Stimulated activated CD4-positive, alpha-beta T cell treated with anti-CD3 and anti-CD28 coated beads, Interleukin-4, amount 100 ng/mL, for 24 hours (primary cell): ENCODE measurements at places on chromosomes 3 and 15.

DNA sequence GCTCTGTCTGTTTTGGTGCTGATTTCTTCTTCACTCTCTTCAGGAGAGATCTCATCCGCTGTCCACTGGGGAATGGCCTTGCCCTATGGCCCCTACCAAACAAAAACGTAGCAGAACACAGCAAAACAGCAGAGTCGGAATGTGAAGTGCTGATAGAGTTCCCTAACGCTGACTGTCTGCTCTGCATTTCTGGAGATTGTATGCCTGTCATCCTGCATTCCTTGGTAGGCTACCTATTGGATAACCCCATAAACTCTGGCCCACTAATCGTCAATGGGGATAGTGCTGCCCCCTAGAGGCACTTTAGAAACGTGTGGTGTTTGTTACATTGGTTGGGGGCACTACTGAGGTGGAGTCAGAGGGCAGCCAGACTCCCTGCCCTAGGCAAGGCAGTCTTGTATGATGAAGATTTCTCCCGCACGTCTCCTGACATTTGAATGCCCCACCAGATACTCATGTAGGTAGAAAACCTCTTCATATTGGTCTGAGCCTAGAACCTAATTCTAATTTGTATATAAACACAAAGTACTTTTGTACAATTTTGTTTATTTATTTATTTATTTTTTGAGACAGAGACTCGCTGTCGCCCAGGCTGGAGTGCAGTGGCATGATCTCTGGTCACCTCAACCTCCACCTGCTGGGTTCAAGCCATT, 15.6 kb upstream of the MAGEF1 start:
- peak; percentile 53 for DNase-seq

GRCh38 chr15:99180086-99180963, 69.1 kb downstream of the TTC23 start:
- no peak for DNase-seq

DNA sequence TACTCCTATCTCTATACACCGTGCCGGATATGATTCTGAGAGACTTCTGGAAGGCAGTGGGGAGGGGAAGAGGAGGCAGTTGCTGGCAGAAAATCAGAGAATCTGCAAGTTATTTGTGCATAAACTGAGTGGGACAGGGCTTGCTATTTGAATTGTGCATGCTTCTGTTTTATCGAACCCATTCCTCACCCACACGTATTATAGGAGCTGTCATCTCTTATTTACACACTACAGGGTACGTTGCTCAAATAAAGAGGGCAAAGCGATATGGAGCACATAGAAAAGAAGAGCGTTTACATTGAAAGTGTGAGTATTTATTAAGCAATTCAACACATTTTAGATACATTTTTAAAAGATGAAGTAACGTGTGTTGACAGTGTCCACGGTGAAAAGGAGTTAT, 191.6 kb downstream of the CPNE4 start:
- no peak for DNase-seq

GRCh38 chr15:51776952-51777569, 25.7 kb downstream of the TMOD2 start:
- DNase-seq: peak; percentile 73

DNA sequence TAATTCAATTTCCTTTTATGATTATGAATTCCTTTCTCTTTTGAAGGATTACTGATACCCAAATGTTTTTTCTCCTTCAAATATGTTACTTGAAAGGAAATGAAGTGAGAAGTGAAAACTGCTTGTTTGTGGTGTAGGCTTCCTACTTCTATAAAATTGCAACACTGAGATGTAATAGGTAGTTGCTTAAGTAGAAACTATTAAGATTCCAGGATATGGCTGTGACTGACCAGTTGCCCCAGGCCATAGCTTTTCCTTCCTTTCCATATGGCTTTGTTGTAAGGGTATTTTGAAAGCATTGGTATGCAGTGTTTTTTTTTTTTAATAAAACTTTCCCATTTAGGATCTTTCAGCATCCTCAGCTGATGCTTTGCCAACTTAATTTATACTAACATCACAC, 28.5 kb downstream of the DNAJC13 start:
- no peak for DNase-seq
